Ammon's horn (tissue), 1 donor: ENCODE measurements at places on chromosomes 2 and 18.
A peak's percentile ranks its signal among the peaks of the same experiment; 100 is the strongest.

DNA sequence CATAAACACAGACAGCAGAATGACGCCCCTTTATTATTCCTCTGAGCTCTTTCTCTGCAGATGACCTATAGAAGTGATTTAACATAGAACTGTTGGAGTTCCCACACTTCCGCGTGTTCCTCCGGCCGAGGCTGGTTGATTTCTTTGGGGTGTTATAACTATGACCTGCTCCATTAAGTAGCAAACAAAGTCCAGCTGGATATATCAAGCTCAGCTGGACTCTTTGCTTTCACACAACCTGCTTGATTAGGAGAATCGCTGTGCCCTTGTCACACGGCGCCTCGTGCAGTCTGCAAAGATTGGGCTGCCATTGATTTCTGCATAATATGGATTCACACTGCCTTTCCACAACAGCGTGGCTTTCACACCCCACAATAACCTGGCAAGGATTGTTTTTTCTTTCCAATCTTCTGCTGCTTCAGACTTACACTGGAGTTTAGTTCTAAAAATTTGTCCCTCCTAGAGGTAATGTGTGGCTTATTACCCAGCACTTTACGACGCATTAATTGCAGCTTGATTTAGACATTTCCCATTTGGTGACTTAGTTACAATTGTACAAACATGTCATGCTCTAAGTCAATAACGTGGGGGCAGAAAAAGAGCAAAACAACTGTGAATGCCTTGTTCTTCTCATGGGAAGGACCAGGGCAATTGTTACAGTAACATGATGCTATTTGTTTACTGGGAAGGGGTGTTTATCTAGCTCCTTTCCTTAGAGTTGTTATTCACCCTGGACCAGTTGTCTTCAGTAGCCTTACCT lies 485.7 kb downstream of the TXNL1 start:
- DNase-seq = no peak

GRCh38 chr2:100894105-100894795 lies 74.3 kb downstream of the NPAS2 start:
- no peak for DNase-seq

GRCh38 chr18:78496079-78496478 lies 483.5 kb upstream of the SALL3 start:
- DNase-seq = no peak

DNA sequence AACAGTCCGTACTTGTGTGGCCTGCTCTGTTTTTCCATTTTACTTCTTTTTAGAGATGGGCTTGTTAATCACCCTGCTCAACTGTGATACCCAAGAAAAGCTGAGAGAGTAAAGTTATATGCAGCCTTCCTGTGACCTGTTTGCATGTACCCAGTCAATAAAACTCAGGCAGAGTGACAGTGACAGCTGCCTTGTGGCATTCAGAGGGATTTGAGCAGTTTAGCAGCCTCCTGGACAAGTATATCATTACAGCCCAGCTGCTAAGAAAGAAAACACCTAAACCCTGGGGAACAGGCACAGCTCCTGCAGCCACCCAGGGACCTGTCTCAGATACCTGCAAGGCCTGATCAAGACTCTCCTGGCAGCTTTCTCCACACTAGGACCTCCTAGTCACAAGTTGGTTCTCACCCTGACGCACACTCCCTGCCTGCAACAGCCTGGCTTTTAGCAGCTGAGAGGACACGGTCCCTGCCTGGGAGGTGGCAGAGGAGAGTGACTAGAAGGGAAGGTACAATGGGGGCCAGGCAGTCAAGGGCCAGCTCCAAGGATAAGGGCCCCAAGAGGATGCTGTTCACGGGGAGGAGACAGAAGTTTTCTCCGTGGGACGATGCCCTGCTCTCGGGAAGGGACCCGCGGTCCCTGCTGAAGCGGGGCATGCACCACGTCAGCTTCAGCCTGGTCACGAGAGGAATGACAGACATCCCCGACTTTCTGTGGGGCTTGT lies at the start of gene LRRC30:
Gene LRRC30, plus strand, starts transcription at position 464 of the 724 bp plus-strand sequence. Its CDS starts 50 bp downstream, at position 514.
- DNase-seq = no peak

GRCh38 chr2:105737980-105738657 lies 6.6 kb upstream of the NCK2 start:
- DNase-seq = no peak

- DNase-seq = no peak
Observed at GRCh38 chr18:10094655-10095054, 180.8 kb downstream of the VAPA start.

- DNase-seq = no peak
Observed at GRCh38 chr2:130160131-130160530, 15.2 kb upstream of the CCDC74B start.

- peak; percentile 33 for DNase-seq
Observed at GRCh38 chr2:39715095-39715494, 49.4 kb downstream of the TMEM178A start.

GRCh38 chr2:17634997-17635396 lies 94.5 kb downstream of the VSNL1 start:
- DNase-seq = peak; percentile 28

DNA sequence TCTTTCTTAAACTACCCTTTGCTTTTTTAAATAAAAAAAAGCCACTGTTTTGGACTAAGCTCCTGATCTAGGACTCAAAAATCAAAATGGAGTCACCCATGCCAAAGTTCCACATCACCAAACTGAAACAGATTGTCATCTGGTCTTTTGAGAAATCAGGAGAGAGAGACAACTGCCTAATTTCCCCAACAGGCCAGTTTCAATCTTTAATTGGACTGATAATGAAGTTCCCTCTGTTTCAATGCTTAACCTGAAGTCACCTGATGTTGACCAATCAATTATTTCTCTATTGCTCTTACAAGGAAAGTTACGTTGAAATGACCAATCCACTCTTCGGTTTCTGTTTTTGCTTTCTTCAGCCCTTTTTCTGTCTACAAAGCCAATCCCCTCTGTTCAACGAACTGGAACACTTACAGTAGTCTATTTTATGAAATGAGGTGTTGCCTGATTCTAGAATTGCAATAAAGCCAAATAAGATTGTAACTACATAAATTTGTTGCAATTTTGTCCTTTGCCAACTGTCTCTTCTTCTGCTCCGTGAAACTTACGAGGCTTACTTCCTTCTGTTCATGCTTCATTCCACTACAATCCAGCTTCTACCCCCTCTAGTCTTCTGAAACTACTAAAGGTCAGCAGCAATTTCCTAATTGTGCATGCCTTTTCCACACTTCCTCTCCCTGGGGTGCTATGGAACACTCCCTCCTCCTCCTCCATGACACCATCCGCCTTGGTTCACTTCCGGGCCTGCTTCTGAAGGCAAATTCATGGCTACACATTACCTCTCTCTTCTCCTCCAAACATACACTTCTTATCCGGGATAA lies 95.2 kb upstream of the CD302 start:
- DNase-seq = no peak

- no peak for DNase-seq
Observed at GRCh38 chr18:10320791-10321190, 133.6 kb upstream of the APCDD1 start.

DNA sequence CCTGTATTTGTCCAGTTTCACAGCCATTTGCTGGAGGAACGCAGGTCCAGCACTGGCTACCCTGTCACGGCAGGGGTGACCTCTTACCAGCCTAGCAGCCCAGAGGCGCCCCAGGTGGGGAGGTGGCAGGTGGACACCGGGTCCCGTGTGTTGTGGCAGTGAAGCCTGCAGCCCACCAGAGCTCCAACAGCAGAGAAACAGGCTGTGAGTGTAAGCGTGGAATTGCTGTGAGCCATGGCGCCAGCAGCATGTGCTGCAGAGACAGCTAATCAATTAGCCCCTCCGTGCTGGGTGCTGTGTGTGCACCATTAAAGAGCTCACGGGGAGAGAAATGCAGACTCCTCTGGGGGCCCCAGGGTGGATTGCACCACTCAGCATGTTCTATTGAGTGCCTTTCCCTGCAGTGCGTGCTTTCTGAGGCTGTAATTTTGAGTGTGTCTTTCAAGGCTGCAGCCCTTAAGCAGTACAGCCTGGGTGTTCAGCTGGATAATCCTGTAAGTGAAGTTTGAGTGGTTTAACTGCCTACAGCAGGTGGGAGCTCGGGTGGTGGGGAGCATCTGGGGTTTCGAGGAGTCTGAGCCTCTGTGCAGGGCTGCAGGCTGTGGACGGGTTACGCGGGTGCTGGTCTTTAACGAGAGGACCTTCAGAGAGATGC lies 15.9 kb downstream of the RTP5 start:
- DNase-seq = no peak

GRCh38 chr2:10307561-10308156 lies 5.0 kb downstream of the HPCAL1 start:
- DNase-seq = no peak

DNA sequence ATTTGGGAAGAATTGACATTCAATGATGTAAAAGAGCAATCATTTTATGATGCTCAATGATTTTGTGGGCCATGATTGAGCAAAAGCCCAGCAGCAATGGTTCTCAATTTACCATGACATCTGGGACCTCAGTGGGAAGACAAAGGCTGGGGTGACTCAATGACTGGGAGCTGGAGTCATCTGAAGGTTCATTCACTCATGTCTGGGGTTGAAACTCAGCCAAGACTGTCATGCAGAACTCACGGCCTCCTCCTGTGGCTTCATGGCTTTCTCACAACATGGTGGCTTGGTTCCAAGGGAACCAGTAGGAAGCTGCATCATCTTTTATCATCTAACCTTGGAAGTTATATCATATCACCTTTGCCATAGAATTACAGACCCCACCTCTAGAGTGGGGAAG lies 45.1 kb upstream of the CD226 start:
- DNase-seq = no peak

DNA sequence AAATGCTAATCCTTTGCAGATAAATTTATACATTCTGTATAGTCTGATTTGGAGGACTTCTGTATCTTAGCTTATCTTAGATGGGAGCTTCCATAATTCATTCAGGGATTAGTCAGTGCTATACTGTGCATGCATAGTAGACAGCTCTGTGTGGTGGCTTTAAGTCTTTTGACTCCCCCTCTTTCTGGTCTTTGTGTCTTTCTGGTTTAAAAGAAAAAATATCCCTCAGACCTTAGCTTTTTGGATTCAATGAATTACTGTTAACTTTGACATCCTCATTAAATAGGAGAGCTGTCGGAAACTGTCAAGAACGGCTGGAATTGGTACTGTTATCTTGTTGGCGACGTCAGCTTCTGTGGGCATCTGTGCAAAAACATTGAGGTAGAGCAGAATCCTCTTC lies 130.4 kb downstream of the SPTBN1 start:
- no peak for DNase-seq

- peak; percentile 25 for DNase-seq
Observed at GRCh38 chr2:211879323-211879722, 659.3 kb downstream of the ERBB4 start.

DNA sequence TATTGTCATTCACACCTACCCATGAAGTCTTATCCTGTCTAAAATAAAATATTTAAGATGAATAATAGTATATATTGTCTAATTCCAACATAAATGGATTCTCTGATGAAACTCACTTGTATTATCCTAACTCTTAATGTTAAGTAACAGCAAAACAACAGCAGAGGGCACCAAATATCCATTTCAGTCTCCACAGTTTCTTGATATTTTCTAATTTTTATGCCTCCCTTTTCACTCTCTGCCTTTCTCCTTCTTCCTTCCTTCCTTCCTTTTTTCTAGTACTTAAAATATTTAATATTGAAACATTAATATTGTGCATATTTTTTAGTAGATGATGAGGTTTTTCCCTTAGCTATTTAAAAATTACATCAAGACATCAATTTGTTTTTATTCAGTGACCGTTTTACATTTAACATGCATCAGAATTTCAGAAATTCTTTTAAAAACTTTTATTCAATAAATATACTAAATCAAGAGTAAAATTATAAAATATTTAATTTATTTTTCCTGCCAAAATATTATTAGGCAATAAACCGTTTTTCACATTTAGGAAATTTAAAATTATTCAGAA lies 97.6 kb downstream of the WDR7 start:
- peak; percentile 52 for DNase-seq

- DNase-seq = no peak
Observed at GRCh38 chr2:122500316-122501105, 745.1 kb downstream of the TSN start.

DNA sequence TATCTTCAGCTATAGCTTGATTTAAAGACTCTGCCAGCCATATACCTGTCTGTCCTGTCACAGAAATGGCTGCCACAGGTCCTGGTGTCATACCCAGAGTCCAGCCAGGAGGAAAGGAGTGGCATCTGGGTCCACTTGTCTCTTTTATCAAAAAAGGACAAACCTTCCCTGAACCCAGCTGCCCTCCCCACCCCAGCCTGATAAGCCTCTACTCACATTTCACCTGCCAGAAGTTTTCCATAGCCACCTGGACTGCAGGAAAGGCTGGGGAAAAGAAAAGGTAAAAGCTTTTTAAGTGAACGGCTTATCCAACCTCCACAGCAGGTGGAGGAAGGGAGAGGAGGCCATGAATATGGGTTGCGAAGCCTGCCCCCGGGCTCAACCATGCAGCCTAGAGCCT lies 32.8 kb downstream of the TMEM163 start:
- DNase-seq = no peak

DNA sequence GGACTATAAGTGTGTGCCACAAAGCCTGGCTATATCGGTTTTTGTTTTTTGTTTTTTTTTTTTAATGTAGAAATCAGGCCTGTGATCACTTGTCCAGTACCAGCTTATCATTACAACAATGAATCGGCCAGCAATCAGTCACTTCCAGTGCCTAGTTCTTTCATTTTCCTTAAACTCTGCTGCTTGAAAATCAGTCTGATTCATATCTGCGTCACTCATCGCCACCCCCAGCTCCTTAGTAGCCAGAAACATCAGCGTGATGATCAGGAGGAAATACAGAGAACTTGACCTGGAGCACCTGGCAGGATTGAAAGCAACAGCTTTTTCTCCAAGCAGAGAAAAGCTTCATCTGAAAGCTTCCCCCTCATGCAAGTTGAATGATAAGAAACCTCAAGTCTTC lies 75.4 kb downstream of the SPTBN1 start:
- DNase-seq = no peak

DNA sequence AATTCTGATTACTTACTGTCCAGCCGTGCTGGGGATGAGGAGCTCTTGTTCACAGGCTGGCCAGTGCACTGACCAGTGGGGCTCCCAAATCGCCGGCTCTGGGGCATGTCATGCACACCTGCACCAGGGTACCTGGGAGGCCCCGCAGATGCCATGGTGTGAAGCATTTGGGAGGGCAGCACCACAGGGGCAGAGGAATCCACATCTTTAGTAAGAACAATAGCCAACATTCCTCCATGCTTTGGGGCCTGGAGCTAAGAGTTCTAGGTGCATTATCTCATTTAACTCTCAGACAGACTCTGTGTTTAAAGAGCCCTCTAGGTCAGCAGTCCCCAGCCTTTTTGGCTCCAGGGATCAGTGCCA lies 104.2 kb downstream of the ACKR3 start:
- DNase-seq = no peak

DNA sequence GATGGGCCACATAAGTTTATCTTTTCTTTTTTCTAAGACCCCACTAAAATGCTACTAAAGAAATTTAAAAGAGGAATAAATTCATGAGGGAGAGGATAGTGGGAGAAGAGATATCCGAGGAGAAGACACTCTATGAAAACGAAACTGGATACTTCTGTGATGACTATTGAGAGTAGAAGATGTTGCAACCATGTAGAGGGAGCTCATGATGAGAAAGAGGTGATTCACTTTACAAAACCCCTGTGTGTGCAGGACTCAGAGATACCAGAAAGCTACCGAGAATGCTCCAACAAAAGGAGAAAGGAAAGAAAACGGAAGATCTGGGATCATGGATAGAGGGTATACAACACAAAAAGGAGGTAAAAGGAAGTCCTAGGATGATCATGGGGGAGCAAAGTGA lies 34.9 kb downstream of the SLC38A11 start:
- DNase-seq = no peak

- DNase-seq = no peak
Observed at GRCh38 chr2:6995391-6996097, 78.3 kb downstream of the RNF144A start.

- no peak for DNase-seq
Observed at GRCh38 chr2:2121887-2122286, 209.2 kb downstream of the MYT1L start.
